GM03348 (cell line): ENCODE measurements at places on chromosomes 6 and 20.

DNA sequence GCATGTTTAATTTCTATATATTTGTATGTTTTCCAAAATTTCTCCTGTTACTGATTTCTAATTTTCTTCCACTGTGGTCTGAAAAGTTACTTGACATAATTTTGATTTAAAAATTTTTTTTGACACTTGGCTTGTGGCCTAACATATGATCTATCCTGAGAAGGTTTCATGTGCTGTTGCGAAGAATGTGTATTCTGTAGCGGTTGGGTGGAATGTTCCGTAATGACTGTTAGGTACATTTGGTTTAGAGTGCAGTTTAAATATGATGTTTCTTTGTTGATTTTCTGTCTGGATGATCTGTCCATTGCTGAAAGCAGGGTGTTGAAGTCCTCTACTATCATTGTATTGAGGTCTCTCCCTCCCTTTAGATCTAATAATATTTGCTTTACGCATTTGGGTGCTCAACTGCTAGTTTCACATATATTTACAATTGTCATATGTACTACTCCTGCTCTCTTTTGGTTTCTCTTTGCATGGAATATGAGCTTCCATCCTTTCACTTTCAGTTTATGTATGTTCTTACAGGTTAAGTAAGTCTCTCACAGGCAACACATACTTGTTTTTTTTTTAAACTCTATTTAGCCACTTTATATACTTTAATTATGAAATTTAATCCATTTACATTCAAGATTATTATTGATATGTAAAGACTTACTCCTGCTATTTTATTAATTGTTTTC lies 19.5 kb upstream of the EDN1 start:
- DNase-seq, result no peak

- no peak for DNase-seq
Observed at GRCh38 chr20:38326309-38326708, 20.0 kb upstream of the LBP start.

DNA sequence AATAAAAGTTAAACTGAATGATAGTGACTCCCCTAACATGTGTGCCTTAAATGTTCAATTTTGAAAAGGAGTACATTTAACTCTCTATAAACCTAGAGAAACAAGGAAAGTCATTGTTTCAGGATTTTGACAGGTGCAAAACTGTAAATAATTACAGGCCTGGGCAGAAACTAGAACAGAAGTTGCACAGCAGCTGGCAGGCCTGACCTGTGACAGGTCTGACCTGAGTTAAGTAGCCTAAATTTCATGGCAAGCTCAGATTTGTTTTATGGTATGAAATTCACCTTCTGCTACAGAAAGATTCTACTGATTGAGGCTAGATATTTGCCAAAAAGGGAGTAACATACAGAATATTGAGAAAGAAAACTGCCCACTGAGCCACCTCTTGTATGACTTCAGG lies 166.1 kb downstream of the CDKAL1 start:
- no peak for DNase-seq

DNA sequence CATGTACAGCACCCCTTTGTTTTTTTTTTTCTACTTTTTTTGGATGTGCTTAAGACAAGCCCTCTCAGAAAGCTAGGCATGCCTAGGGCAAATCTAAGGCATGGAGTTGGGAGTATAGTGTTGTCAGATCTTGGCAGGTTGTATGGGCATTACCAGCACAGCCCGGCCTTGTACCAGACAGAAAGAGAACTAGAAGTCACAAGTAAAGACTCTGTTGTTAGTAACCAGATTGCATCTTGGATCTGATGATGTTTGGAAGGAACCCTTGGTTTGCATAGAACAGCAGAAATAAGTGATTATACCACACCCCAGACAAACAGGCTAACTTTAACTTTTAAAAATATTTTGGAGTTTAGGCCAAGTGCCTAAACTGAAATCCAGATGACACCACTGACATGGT lies 25.6 kb downstream of the STK35 start:
- no peak for DNase-seq

- no peak for DNase-seq
Observed at GRCh38 chr20:35317416-35318210, 25.4 kb upstream of the FAM83C start.

DNA sequence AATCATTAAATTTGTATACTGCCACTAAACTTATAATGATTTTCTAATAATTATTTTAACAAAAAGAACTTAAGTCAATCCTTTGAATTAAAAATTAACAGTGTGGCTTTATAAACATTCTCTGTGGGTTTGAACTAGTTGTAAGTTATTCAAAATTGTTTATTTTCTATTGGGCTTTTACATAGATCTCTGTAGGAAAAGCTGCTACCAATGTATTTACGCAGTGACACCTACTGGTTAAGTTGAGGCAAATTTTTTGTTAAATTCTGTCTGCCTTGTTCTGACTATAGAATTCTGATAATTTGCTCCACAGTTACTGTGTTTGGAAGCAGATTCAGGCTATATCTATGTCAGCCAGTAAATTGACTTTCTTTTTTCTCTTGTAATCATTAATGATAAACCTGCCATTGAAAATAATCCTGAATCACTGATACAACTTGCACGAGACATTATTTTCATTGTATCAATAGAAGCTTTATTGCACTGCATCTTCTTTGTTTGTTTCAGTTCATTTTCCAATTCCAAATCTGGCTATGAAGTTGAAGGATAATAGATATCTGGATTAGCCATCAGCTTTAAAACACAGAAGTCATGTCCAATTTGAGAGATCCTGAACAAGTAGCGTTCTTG lies 66.0 kb upstream of the UTRN start:
- DNase-seq, result peak; percentile 60

GRCh38 chr6:90484903-90485302 lies 102.0 kb downstream of the MAP3K7 start:
- no peak for DNase-seq

DNA sequence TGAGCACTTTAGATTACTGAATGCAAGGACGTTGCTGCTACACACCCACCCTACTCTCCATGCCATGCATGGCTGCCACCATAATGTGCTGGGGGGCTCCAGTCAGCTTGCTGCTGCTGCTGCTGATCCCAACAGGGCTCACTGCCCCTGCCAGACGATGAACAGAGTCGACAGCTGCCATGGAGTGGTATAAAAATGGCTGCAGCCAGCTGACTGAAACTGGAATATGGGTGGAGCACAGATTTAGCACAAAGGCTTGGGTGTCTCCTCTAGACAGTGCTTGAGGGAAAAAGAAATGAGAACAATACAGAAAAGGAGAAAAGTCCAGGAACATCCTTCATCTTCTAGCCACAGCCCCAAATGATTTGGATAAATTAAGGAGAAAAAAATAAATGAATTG lies 150.7 kb downstream of the PDSS2 start:
- no peak for DNase-seq

- DNase-seq, result no peak
Observed at GRCh38 chr20:14576196-14576877, 238.9 kb upstream of the FLRT3 start.

DNA sequence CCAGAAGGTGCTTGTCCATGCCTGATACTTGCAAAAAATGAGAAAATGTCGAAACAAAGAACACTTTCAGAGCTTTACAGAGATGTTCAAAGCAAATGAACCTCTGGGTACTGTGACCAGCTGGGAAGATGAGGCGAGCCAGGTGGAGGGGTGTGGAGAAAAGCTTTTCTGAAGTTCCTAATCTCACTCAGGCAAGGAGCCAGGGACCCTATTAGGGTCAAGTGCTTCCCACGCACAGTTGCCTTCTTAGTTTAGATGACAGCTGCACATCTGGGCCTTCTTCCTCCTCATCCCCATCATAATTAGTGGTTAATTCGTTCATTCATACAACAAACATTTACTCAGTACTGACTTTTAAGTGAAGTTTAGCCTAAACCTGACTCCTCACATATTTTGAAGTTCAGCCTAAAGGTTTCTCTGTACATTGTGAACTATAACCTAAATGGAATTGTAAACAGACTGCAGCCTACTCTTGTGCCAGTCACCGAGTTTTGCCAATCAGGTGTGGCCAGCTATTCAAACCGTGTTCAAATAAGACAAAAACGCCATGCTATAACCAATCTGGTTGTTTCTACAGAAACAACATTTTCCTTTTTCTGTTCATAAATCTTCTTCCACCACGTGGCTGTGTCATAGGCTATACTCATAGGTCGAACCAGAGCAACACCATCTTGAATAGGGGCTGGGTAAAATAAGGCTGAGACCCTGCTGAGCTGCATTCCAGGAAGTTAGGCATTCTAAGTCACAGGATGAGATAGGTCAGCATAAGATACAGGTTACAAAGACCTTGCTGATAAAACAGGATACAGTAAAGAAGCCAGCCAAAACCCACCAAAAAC lies 19.3 kb upstream of the AHCY start:
- no peak for DNase-seq

DNA sequence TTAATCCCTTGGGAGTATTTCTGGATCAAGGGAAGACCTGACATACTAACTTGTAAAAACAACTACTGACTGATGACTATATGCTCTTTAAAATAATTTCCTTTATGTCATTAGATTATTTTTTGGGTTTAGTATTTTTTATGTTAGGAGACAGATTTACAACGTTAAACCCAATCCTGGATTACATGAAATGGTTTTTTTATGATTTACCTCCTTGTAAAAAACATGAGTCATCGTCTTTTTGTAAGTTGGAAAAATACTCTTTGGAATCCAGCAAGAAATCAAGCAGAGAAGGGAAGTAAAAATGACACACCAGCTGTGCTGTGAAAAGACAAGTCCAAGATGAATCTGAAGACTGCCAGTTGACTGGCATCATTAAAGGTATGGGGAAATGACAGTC lies 6.7 kb downstream of the STK4 start:
- no peak for DNase-seq

- peak; percentile 86 for DNase-seq
Observed at GRCh38 chr6:11732036-11732631, 46.5 kb downstream of the ADTRP start.

DNA sequence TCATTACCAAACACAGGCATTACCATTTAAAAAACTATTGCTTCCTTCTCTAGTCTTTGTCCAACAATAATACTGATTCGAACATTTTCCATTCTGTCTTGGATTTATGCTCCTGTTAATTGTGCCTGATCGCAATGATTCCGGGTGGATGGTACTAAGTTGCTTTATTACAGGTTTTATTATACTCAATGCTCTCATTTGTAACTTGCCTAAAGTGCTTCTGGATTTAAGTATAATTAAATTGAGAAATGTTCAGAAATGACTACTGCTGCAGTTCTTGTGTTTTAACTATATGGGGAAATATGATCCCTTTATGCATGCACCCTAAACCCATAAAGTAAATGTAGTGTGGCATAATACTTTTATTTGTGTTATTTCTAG lies 7.2 kb downstream of the TFAP2A start:
- DNase-seq, result no peak

DNA sequence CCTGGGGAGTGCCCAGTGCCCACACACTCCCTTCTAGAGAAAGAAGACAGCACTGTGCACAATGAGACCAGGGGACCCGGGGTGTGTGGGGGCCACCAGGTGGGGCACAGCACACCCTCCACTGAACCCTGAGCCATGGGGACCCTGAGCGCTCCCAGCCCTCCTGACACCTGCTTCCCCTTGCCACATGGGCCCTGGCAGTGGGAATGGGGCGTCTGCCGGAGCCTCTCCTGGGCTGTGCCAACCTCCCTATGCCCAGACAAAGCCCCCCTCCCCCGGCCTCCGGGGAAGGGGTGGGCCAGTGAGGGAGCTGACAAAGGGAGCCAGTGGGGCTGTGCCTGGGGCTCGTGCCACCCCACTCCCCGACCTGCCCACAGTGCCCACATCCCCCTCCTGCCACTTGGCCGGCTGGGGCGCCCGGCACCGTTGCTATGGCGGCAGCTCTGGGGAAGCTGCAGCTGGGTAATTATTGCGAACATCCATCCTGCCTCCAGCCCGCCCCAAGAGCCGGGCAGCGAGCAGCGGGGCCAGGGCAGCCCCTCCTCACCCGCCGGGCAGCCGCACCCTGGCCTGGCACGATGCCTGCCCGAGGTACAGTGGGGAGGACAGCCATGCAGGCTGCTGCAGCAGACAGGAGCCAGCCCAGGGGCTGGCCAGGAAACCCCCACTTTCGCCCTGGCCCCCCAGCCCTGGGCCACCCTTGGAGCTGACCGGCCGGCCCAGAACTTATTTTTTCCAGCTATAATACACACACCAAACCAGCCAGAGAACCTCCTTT lies 41.9 kb upstream of the NOL4L start:
- no peak for DNase-seq

DNA sequence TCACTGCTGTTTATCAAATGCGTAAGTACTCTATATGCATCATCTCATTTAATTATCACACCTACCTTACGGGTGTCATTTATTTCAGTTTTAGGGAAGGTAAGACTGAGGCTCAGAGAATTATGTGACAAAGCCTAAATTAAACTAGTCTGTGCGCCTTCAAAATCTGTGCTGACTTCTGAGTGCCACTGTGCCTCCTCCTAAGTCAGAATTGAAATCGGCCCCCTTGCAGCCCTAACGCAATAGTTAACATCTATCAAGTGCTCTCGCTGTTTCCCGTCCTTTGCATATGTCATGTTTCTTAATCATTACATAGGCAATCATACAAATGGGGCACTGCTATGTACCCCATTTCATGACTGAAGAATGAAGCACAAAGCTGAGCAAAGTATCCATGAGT lies 79.0 kb upstream of the PDE10A start:
- DNase-seq, result no peak

DNA sequence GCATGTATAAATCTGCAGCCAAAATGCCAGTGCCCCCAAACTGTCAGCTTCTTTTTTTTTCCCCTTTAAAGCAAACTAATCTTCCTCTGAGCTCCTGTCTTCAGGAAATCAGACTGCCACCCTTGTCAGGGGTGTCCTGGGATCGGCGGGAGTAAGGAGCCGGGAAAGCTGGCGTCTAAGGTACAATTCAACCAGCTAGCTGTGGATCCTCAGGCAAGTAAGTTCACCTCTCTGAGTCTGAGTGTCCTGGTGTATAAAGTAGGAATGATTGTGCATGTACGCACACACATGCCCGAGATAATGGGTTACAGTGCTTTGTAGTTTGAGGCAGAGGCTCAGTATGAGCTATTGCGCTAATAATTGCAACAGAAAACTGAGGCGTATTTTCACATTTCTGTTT lies 98.3 kb downstream of the ANKRD60 start:
- no peak for DNase-seq

- no peak for DNase-seq
Observed at GRCh38 chr20:63597651-63598478, 23.8 kb upstream of the HELZ2 start.

- no peak for DNase-seq
Observed at GRCh38 chr6:134046054-134046453, 6.4 kb downstream of the SLC2A12 start.

DNA sequence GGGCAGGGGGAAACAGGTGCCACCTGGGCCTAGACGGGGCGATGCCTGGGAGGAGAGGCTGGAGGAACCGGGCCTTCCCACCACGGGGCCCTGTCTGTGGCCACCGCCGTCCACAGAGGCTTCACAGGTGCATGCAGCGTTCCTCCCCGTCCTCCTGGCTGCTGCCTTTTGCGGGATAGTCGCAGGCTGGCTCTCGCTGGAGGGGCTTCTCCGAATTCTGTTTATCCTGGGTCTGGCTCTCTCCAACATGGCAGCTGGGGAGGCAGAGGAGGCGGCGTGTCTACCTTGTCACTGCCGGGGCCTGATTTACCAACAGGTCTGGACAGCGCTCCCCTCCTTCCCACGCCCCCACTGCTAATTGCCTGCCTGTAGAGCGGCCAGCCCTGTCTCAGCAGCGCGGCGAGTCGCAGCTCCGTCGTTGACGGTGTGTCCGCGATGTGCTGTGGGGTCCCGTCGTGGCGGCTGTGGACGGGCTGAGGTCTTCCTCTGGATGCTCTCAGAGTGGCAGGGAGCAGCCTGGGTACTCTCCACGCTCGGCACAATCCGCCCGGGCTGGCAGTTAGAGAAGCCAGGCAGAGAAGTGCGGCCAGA lies 262.9 kb downstream of the TAF4 start:
- no peak for DNase-seq

- no peak for DNase-seq
Observed at GRCh38 chr6:170025935-170026750, 264.7 kb downstream of the DLL1 start.

GRCh38 chr20:47256668-47257236 lies 99.7 kb downstream of the ZMYND8 start:
- DNase-seq, result peak; percentile 34
